HL-60 (cell line): ENCODE measurements at places on chromosomes 7 and 10.

DNA sequence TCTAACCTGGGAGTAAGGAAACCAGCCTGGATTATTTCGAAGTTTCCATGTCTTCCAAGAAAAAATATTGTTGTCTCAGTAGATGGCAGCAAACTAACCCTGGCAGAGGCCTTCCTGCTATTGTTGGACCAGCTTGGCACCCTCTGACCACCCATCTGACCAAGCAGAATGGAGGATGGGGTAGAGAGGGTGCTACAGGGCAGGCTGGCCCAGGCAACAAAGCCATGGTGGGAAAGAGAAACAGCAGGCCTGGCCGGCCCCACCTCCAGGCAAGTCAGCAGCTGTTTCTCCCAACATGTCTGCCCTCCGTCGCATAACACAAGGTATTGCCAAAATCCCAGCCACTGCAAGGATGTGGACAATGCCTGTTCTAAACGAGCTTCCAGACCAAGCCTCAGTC lies 95.0 kb downstream of the FAM53B start:
- peak; percentile 75 for DNase-seq

GRCh38 chr7:1246160-1246870 lies 13.6 kb downstream of the UNCX start:
- DNase-seq, result no peak

GRCh38 chr10:53111529-53111928 lies 338.9 kb upstream of the MBL2 start:
- no peak for DNase-seq

DNA sequence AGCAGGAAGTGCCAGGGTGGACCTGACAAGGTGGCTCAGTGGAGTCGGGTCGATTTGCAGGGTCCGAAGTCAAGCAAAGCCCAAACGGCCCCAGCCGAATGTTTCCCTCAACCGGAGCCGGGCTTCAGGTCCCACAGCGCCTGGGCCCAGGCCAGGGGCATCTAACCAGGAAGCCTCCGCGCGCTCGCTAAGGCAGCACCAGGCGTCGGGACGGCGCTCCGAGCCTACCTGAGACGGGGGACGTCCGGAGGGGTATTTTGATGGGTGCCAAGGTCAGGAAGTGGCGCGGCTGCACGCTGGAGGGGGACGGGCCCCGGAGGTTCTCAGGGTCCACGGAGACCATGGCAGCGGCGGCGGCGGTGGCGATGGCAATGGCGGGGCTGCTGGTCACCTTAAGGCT lies 51.5 kb downstream of the TCERG1L start:
- no peak for DNase-seq

DNA sequence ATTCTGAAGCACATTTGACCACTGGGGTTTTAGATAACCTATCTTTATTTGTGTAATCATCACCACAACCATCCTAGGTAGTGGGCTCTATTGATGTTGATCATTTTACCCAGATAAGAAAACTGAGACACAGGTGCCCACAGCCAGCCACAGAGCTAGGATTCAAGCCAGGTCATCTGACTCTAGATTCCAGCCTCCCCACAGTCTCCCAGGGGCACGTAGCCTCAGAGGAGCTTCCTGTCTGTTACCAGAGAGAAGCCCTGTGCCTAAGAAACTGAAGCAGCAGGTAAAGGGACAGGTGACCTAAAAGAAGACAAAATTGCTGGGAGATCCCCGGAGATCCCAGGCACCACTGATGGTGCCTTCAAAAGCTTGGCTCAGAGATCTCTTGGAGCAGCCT lies 55.8 kb downstream of the ALOX5 start:
- DNase-seq, result no peak

- DNase-seq, result no peak
Observed at GRCh38 chr7:101465576-101466196, 103.0 kb downstream of the COL26A1 start.

DNA sequence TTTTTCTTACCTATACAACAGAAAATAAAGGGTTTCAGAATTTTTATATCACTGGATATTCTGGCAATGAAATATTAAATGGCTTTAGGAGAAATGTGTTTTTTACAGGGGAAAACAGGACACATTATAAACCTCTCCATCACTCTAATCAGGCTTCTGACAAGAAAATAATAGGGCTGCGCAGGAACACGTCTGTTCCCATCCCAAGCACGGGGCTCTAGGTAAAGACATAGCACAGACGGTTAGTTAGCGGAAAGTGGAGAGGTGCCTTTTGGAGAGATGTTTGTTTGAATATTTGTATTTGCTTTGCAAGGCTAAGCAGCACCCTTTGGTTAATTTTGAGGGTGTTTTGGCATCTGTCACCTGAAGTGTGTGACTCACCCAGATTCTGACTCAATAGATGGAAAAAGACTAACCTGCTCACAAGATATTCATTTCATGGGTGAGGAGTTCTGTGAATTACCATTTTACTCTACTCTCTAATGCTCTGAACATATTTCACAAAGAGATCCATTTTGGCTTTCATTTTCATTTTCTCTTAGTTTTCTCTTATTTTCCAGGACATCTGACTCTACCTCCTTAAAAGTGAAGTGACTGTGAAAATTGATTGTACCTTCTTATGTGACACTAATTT lies 174.5 kb upstream of the AKR1E2 start:
- DNase-seq, result no peak

DNA sequence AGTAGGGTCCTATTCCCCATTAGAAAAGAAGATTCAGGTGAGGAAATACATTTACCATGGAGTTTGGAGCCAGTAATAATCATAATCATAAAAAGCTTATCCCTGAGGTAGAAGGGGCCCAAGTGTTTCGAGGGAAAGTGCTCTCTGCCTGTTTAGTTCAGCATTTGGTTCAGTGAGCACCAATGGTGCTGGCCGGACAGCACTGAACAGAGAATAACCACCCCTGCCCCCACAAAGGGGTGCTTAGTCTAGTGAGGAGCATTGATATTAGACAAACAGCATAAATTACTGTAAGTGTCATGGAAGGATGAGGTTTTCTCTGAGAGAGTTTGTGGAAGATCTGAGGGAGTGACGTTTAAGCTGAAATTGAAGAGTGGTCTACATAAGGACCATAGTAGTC lies 21.6 kb upstream of the ATE1 start:
- DNase-seq, result no peak

- no peak for DNase-seq
Observed at GRCh38 chr7:27062946-27063345, 32.9 kb downstream of the HOXA1 start.

DNA sequence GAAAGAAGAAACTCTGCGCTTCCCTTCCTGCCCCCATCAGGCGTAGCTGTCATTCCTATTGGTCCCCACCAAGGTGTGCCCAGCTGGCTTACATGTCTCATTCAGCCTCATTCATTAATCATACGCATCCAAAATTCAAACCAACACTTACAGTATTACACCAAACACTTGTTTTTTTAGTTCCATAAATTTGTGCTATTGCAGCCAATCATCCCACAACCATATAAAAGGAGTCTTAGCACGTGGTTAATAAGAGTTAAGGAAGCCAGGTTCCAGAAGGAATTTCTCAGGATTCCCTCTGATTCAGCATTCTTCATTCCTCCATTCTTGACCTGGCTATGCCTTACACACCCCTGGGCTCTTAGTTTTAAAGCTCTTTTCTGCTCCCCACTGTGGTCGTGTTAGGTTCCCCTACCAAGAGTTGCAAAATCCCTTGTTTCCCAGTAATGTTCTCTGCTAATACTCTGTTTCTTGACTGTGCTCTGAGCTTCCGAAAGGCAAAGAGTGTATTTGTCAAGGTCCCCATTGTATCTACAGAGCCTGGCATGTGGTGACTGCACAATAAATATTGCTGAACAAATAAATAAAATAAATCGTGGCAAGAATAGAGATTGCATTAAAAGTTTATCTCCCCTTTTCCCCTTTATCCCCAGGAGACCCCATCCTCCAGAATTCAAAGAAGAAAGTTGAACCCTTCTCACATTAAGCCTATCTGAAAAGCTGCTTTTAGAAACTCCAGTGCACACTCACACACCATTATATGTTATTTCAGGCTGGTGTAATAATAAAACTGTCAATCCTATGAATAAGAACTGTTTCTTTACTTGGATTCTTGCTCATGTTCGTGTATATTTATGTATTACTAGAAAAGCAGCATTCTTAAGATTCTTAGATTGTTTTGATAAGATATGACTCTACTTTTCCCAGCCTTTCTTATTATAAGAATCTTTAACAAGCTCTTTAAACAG lies 514.4 kb downstream of the INHBA start:
- no peak for DNase-seq

DNA sequence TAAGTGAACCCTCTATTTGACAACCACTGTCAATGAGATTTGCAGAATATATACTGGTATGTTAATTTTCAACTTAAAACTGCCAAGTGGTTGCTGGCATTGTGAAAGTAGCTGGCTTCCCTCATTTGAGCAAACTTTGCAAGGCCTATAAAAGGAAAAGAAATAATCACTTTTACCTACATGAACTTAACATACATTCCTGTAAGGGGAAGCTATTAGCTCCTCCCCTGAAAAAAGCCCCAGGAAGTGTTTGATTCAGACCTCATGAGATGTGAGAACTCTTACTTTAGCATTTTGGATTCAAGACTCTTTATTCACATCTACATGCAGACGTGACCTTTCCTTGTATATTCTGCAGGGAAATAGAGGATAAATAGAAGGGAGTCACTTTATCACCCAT lies 175.6 kb downstream of the OTUD1 start:
- DNase-seq, result no peak

GRCh38 chr10:99548041-99548530 lies 15.3 kb downstream of the NKX2-3 start:
- no peak for DNase-seq

- DNase-seq, result no peak
Observed at GRCh38 chr7:19026888-19027287, 90.5 kb downstream of the TWIST1 start.

DNA sequence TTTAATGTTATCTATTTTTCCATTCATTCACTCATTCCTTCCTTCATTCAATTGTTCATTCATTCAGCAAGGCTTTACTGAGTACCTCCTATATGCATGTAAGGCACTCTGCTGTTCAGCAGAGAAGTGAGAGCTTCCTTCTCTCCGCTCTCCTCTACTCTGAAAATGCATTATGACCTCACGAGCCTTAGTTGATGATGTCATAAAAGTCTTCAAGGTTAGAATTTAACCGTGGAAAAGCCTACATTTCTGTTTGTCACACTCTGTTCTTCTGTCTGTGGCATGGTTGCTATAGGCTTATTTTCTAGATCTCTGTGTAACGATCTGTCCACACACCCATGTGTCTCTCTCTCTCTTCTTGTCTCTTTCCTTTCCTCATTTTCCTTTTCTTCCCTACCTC lies 17.1 kb downstream of the ODAD2 start:
- no peak for DNase-seq

DNA sequence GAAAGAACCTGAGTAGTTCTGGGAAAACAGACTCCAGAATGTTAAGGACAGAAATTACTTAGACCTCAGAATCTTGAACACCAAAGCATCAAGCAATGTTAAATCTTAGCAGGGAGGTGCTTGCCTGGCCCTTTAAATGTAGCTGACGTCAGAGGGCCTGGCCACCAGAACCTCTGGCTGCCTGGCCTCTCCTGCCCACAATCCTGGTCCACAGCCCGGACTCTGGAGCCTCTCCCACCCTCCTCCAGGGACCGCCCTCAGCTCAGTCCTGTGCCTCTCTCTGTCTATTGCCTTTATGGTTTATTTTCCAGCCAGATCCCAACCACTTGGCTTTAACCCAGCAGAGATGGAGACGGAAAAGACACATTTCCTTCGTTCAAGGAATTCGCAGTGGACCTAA lies 42.2 kb upstream of the EGR2 start:
- no peak for DNase-seq

- peak; percentile 13 for DNase-seq
Observed at GRCh38 chr7:32298408-32299132, 191.6 kb downstream of the LSM5 start.

- no peak for DNase-seq
Observed at GRCh38 chr7:77831481-77831880, 32.9 kb downstream of the PHTF2 start.

DNA sequence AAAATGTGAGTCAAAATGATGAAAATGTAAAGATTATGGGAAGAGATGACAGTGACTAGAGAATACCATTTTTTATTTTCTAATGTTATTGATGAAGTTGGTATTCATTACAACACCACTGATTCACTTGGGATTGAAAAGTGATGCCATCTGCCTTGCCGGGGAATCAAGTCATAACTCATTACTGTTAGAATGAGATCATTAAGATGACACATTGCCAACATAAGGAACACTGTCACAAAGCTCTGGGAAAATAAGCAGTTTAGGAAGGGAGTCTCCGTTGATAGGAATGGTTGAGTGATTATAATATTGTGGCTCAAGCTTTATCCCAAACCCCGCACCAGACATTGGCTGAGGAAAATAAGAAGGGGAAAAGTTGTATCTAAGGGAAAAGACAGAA lies 121.5 kb upstream of the PLPP4 start:
- no peak for DNase-seq

DNA sequence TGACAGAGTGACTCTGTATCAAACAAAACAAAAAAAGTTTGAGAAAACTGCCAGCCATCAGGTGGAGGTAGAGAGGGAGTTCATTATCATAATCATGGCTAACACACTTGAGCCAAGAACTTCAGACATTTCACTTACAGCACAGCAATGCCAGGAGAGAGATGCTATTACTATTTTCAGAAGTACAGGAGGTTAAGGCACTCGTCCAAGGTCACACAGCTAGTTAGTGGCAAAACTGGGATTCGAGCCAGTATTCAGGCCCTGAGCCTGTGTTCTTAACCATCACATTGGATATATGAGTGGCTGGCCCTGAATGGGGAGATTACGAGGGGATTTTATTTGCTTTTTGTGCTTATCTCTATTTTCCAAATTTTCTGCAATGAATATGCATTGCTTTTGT lies 24.8 kb upstream of the UNC5B start:
- DNase-seq, result no peak

- DNase-seq, result no peak
Observed at GRCh38 chr10:7592627-7593026, 74.1 kb downstream of the ITIH5 start.

DNA sequence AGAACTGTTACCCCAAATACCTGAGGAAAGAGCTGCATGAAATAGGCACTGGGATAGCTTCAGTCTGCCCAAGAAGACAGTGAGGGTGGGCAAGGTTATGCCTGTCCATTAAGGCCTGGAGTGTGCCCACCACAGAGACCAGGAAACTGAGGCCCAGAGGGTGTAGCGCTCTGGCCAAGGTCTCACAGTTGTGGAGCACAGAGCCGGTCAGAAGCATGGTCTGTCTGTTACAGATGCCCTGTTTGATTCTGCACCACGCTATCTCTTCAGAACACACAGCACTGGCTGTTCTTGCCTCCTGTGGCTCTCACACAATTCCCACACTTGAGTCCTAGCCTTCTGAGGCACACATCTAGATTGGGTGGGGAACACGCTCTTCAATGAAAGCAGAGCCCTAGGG lies 261.4 kb downstream of the GRID1 start:
- no peak for DNase-seq

DNA sequence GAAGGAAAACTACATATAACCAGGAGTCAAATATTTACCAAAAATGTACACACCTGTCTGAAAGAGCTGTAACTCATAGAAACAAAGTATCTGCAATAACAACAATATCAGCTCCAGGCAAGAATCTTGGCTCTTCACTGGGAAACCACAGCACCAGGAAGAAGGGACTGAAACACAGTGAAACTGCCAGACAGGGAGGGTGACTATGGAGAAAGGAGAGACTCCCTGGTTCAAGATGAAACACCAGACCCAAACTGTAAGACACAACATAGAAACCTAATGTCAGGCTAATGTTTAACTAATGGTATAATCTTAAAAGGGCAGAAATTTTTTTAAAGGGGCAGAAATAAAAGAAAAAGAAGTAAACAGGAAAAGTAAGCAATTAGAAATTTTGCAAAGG lies 11.5 kb upstream of the TAS2R39 start:
- no peak for DNase-seq

- no peak for DNase-seq
Observed at GRCh38 chr7:114957444-114957843, 35.5 kb downstream of the MDFIC start.

GRCh38 chr7:128172963-128173362 lies 68.1 kb upstream of the LEP start:
- no peak for DNase-seq
